ENCODE measurements at places on chromosomes 3 and 15.
A peak's percentile ranks its signal among the peaks of the same experiment; 100 is the strongest.

DNA sequence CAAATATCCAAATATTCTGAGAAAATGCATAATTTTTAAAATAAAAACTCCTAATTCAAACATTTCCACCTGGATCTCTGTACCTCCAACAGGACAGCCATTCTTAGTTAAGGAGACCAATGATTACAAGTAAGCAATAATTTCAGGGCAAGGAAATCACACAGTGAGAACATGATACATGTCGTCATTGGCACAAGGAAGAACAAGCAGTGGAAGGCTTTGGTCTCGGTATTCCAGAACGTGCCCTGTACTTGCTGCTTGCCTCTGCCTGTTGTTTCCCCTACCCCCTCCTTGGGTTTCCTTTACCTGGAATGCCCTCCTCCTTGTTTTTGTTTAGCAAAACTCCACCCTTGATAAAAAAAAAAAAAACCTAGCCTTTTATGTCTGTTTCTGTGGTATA lies 72.8 kb downstream of the PPM1L start:
- no peak for DNase-seq

DNA sequence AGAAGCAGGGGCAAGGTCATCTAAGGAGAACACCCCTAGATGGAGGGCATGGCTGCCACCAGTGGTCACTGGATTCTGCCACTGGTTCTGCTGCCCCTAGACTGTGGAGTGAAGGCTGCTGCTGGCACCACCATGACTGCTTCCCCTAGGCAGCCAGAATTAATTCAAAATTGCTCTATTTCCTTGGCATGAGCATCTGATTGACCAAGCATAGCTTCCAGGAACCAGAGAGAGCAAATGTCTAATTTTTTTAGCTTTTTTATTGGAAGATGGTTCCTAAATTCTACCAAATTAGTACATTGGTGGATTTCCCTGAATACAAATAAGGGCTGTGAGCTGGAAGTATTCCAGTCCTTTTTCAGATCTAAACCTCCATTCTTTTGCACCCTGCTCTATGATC lies 270.2 kb upstream of the GBE1 start:
- no peak for DNase-seq

DNA sequence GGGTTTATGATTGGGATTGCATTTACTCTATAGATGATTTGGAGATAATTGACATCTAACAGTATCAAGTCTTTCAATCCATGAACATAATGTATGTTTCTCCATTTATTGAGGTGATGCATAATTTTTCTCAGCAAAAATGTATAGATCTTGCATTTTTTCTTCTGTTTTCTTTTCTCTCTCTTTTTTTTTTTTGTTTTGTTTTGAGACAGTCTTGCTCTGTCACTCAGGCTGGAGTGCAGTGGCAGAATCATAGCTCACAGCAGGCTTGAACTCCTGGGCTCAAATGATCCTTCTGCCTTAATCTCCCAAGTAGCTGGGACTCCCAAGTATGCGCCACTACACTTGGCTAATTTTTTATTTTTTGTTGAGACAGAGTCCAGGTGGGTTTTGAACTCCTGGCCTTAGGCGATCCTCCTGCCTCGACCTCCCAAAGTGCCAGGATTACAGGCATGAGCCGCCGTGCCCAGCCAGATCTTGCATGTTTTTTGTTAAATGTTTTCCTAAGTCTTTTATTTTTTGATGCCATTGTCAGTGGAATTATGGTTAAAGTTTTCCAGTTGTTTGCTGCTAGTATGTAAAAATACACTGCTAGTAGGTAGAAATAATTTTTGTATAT lies 3.1 kb downstream of the LMLN start:
- peak; percentile 2 for DNase-seq

DNA sequence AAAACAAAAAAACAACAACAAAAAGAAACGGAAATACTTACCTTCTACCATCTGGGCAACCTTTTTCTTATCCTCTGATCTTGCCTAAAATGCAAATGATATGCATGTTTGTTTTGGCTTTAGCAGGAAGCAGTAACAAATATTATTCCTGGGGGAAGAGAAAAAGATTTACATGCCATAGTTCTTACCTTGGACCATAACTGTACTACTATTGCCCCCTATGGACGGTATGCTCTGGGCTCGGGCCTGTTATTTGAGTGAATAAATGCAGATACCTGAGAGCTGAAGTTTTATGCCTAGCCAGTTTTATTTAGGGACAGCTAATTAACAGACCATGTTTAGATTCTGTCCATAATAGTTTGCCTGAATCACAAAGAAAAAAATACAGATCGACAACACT lies 12.6 kb upstream of the STARD5 start:
- no peak for DNase-seq

Data from PC-9 (cell line).